ENCODE measurements at places on chromosomes 6 and 20. TPM values are rescaled to one million over a fixed set of nuclear protein-coding genes. Genes with fewer than 3 reads are reported as not detected.

OXT gene
- not detected for total RNA-seq

SYNJ2 gene
- total RNA-seq: 8.8 TPM

CST9L gene
- not detected for total RNA-seq

CDH4 gene
- 44.4 TPM for total RNA-seq

COL21A1 gene
- 1.3 TPM for total RNA-seq

RSPO3 gene
- 23.5 TPM for total RNA-seq

MAP7 gene
- 9.4 TPM for total RNA-seq

KPNA5 gene
- 34.4 TPM for total RNA-seq

GNMT gene
- 0.94 TPM for total RNA-seq

XKR7 gene
- 18.2 TPM for total RNA-seq
